ENCODE measurements at places on chromosomes 11 and 22.

- no peak for DNase-seq
Observed at GRCh38 chr11:55658031-55658573, 3.9 kb upstream of the OR4C6 start.

- no peak for DNase-seq
Observed at GRCh38 chr11:125055107-125055715, 7.9 kb upstream of the SLC37A2 start.

DNA sequence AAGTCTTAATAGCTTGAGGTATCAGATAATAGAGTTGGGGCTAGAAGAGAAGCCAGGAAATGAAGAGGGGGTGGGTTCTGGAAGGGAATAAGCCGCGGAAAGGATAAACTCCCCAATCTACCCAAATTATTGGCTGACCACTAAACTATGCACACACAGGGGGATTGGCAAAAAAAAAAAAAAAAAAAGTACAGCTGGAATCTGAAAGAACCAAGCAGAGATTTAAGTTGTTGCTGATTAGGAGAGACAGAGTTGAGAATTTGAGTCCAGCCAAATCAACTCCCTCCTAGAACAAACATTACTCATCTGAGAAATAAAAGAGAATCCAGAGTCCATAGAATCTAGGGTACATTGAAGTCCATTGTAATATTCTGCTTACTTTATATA is 134.9 kb downstream of the CCDC81 start:
- DNase-seq, result no peak

- no peak for DNase-seq
Observed at GRCh38 chr11:31824879-31825837, 14.0 kb upstream of the PAX6 start.

DNA sequence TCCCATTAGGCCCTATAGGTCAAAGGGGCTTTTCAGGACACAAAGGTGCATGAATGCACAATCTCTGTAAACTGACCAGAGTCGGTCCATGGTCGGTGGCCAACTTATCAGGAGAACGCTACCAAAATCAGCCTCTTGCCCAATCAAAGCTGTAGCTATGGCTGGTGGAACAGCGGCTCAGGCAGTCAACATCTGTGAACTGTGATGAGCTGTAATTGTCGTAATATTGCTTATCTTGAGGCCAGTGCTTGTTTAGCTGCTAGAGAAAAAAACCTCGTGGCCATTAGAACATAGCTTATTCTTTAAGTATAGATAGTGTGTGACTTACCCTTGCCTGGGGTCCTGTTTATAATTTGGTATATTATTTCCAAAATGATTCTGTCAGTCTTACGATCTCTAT is 14.4 kb upstream of the CHST1 start:
- no peak for DNase-seq

- DNase-seq, result no peak
Observed at GRCh38 chr22:41302021-41302767, 869 bp downstream of the ZC3H7B start.

DNA sequence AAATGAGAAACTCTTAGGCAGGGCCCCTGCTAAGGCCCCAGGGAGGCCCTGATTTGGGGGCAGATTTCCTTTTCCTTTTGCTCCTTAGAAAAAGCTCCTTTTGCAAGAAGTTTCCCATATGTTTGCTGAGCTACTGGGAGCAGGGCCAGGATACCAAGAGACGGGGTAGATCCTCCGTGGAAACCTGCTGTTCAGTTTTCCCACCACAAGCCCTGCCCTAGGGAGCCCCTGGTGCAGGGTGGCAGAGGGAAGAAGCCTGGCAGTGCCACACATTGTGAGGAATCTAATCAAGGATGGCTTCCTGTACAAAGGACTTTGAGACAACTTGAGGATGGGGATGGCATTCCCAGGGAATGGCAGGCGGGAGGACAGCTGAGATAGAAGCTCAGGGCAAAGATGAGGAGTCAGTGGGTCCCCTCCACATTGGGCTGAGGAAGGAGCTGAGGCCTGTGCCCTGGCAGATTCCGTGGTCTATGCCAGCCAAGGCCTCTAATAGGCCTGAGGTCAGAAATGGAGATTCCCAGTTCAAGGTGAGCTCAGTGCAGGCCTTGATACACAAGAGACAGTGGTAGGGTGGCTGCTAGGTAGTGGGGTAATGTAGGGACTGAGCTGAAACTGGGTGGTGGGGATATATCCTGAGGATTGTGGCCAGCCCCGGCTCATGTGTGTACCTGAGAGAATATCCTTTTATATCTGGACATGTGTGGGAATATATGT is 15.0 kb downstream of the TUB start:
- DNase-seq, result no peak

DNA sequence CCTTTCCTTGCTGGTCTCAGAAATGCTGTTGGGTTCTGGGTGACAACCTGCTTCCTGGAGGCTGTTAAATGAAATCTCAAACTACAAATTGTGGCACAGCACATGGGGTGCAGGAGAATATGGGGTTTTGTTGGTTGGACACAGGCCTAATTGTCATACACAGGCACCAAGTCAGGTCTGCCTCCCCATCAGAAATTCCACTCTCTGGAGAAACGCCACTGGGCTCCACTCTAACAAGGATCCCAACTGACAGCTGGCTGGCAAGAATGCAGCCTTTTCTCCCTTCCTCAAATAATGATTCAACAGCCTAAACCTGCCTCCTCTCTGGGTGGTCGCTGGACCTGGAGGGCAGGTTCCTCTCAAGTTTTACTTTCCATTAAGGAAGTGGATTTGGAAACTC is 177.8 kb upstream of the NARS2 start:
- DNase-seq, result no peak

DNA sequence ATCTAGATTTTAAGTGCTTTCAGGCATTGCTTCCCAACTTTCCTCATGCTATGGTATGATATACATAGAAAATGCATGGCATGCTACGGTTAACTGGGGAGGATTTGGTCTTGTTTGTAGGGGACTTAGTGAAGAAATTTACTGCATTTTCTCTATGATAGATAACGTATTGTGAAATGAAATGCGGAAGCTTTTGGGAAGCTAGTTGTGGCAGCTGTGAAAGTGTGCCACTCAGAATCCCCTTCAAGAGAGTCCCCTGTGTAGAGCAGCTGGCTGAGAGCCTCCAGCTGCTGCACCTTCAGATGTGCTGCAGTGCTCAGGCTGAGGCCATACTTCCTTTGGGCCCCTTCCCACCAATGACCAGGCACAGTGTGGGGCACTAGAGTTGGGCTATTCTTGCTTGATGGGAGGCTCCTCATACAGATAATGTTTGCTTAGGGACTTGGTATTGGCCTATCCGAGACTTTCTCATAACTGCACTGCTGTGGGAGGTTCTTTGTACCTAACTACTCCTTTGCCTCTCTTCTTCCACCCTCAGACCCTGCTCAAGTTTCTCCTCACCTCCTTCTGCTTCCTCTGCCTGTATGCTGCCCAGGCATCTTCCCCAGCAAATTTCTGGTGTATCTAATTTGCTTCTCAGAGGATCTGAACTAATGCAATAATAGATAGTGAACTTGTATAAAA is 67.3 kb downstream of the HIPK3 start:
- DNase-seq, result no peak

DNA sequence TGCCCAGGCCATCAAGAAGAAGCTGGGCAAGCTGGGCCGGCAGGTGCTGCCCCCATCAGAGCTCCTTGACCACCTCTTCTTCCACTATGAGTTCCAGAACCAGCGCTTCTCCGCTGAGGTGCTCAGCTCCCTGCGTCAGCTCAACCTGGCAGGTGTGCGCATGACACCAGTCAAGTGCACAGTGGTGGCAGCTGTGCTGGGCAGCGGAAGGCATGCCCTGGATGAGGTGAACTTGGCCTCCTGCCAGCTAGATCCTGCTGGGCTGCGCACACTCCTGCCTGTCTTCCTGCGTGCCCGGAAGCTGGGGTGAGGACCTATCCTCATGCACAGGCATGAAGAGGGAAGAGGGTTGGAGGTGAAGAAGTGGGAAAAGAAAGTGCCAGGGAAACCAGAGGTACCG is 5.3 kb upstream of the NHERF4 start:
- no peak for DNase-seq

- DNase-seq, result no peak
Observed at GRCh38 chr11:130217133-130218031, 57.8 kb downstream of the ST14 start.

- DNase-seq, result no peak
Observed at GRCh38 chr11:66328031-66328301, 8.3 kb downstream of the RIN1 start.

GRCh38 chr11:131592734-131593133 is 222.3 kb downstream of the NTM start:
- no peak for DNase-seq

- peak; percentile 42 for DNase-seq
Observed at GRCh38 chr22:46538814-46539160, 1.4 kb upstream of the CELSR1 start.

DNA sequence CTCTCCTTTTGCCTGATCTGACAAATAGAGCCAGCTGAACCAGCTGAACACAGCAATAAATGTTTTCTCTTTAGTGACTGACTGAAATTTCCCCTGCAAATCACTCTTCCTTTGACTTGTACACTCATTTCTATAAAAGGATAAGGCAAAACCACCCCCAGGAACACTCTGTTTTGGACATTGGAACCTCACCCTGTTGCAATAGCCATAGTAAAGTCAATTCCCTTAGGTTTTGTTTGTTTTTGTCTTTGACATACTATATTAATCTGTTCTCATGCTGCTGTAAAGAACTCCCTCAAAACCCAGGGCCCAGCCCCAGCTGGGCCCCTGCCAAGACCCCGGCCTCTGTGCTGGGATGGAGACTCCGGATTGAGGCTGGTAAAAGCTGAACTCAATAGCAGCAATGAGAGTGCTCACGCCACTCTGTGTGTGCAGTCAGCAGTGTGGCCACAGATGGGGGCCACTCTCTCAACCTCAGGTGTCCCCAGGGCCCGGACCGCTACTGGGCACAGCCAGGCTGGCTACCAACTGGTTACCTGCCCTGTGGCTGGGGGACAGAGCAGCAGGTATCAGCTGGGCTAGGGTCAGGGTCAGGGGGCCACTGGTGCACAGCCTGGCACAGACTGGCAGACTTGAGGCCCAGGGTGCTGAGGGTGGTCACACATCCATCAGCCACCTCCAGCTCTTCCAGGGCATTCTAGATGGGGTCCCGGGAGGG is 597.4 kb downstream of the LUZP2 start:
- DNase-seq, result no peak

DNA sequence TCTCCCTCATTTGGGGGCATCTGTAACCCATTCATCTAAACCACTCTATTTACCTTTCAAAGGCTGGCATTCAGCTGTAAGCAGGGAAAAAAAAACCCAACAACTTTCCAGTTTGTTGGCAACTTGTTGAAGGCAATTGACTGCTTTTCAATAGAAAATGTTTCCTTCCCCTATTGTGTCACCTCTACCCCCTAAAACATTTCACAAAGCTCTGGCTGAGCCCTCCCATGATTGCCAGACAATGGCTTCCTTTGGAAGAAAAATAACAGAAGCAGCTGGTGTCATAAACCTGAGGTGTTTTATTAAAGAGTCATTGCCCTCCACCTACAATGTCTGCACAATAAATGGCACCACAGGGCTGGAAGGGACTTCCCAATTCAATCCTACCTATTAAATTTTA is 22.1 kb upstream of the PSMA1 start:
- DNase-seq, result no peak

GRCh38 chr11:363948-364761 is 5.1 kb upstream of the B4GALNT4 start:
- peak; percentile 13 for DNase-seq

DNA sequence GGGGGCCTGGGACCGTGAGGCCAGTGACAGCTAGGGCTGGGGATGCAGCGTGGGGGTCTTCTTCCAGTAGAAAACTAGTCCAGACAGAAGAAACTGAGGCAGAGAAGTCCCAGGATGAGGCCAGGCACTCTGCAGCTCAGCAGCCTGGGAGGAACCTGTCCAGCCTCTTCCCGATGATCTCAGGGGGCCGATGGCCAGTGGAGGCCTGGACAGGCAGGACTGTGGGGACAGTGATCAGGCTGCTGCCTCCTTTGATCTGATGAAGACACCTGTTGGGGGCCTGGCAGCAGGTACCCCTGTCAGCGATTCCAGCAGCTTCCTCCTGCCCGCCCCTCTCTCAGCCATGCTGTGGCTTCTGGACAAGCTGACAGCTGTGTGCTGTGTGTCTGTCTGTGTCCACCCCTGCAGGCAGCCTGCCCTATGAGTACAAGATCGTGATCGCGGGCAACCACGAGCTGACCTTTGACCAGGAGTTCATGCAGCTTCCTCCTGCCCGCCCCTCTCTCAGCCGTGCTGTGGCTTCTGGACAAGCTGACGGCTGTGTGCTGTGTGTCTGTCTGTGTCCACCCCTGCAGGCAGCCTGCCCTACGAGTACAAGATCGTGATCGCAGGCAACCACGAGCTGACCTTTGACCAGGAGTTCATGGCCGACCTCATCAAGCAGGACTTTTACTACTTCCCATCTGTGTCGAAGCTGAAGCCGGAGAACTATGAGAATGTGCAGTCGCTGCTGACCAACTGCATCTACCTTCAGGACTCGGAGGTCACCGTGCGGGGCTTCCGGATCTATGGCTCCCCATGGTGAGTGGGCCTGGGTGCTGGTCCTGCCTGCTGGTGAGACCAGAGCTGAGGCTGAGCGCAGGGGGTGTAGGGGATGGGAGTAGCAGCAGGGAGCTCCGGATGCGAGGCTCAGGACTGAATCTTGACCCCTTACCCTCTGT is 62.6 kb downstream of the MPPED1 start:
- DNase-seq, result no peak

- DNase-seq, result no peak
Observed at GRCh38 chr11:12577725-12578644, 96.2 kb upstream of the TEAD1 start.

DNA sequence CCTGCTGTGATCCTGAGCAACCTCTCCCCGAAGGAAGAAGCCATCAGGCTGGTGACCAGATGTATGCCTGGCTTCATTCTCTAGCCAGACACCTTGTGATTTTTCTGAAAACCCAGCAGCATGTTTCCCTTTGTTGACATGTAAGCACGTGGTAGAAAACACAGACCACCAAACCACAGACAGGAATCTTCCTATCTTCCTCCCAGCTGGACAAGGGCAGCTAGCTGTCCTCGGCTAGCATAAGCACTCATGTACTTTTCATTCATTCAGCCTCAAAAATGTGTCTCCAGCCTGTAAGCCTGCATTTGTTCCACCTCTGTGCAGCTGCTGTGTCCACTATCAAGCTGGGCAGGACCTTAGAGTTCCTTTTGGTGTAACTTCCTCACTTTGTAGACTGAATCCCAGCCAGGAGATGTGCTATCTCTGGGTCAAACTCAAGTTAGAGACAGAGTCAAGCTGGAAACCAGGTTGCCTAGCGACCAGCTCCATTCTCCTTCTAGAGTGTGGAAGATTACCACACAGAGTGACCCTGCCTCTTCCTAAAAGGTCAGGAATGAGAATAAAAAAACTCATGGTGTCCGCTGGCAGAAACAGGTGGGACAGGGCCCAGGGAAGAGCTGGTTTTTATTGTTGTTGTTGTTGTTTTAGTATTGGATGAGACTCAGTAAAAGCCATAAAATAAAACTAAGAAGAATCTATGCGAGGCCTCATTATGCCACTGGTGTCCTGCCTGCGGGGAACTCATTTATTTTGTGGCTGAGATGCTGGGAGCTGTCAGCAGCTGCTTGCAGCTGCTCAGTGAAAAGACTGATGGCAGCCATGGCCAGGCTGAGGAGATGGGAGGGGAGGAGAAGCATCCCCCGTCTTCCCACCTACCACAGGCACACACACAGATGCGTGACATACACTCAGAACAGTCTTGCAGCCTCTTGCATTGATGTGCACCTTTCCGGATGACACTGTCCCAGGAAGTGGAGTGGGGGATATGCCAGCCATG is 7.4 kb upstream of the CLMP start:
- DNase-seq, result peak; percentile 77
